ENCODE measurements at places on chromosomes 2 and 18. TPM values are rescaled to one million over a fixed set of nuclear protein-coding genes. Genes with fewer than 3 reads are reported as not detected.
A peak's percentile ranks its signal among the peaks of the same experiment; 100 is the strongest.

Gene RPRM
- 2.8 TPM for total RNA-seq

GRCh38 chr2:38653715-38654527 is 12.0 kb upstream of the GALM start:
- H3K4me3 ChIP-seq = no peak overlapping the region
- no peak overlapping the region for H3K27ac ChIP-seq
- H3K4me1 ChIP-seq = peaks cover 19% of the 10 kb centered on the region
- no peaks in the 10 kb centered on the region for H3K27me3 ChIP-seq
- H3K36me3 ChIP-seq = no peaks in the 10 kb centered on the region
- no peak for DNase-seq

Gene TMEM247
- total RNA-seq = not detected

Gene STAT4
- 27.3 TPM for total RNA-seq

GRCh38 chr2:8380566-8380965 is 301.3 kb upstream of the ID2 start:
- no peaks in the 10 kb centered on the region for H3K27me3 ChIP-seq
- no peak for DNase-seq
- H3K4me1 ChIP-seq = no peaks in the 10 kb centered on the region
- H3K36me3 ChIP-seq = no peaks in the 10 kb centered on the region
- no peak overlapping the region for H3K27ac ChIP-seq
- H3K4me3 ChIP-seq = no peak overlapping the region

DNA sequence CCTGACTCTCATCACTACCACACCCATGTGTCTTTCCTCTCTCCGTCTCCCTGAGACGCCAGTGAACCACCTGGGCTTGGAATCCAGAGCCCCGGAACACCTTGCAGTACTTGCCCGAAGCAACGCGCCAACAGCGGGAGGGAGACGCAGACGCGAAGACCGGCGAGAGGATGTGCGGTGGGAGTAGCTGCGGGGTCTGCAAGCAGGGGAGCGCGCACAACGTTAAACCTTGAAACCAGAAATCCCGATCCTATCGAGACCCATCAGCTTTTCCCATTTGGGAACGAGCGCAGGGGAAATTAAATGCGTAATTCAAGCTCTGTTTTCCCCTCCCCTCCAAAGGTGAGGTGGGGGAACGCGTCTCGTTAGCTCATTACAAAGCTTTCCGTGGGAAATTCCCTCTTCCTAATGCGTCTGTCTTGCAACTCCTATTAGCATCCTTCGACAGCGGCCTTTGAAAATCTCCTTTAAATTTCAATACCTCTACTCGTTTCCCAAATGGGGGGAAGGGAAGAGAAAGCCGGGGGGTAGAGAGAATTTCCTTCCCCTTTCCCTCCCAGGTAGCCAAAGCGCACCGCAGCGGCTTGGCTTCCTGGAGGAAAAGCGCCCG is 421 bp upstream of the CNTNAP5 start:
- DNase-seq = no peak
- no peaks in the 10 kb centered on the region for H3K36me3 ChIP-seq
- peaks cover 20% of the 10 kb centered on the region for H3K27me3 ChIP-seq
- H3K4me1 ChIP-seq = no peaks in the 10 kb centered on the region
- no peak overlapping the region for H3K4me3 ChIP-seq
- H3K27ac ChIP-seq = no peak overlapping the region

GRCh38 chr2:205787761-205788160 is 105.5 kb downstream of the NRP2 start:
- no peaks in the 10 kb centered on the region for H3K4me1 ChIP-seq
- H3K27me3 ChIP-seq = no peaks in the 10 kb centered on the region
- no peak for DNase-seq
- H3K27ac ChIP-seq = no peak overlapping the region
- H3K36me3 ChIP-seq = no peaks in the 10 kb centered on the region
- H3K4me3 ChIP-seq = no peak overlapping the region

DNA sequence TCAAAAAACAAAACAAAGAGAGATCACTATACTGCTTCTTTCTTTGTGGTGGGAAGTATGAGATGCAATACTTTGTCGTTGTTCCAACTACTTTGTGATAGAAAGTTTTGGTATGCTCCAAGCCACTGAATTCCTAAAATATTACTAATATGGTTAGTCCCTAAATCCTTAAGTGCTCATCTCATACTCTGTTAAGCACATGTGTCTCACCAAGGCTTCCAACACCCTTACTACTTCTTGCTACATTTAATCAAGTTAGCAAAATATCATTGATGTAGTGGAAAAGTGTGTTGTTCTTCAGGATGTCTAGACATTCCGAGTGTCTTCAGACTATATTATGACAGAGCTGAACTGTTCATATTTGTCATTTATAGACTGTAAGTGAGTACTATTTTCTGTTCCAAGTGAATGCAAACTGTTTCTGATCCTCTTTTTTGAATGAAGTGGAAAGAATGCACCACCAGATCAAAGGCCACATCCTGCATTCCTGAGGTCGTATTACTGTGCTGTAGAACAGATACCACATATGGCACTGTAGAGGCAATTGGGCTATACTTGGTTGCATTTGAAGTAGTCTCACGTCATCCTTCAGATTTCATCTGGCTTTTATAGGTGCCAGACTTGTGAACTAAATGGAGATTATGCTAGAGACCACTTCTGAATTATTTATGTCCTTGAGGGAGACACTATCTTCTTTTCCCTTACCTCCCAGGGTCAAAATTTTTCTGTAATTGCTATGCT is 298.4 kb upstream of the ZNF521 start:
- no peak overlapping the region for H3K4me3 ChIP-seq
- no peak overlapping the region for H3K27ac ChIP-seq
- H3K36me3 ChIP-seq = no peaks in the 10 kb centered on the region
- H3K4me1 ChIP-seq = no peaks in the 10 kb centered on the region
- no peaks in the 10 kb centered on the region for H3K27me3 ChIP-seq

DNA sequence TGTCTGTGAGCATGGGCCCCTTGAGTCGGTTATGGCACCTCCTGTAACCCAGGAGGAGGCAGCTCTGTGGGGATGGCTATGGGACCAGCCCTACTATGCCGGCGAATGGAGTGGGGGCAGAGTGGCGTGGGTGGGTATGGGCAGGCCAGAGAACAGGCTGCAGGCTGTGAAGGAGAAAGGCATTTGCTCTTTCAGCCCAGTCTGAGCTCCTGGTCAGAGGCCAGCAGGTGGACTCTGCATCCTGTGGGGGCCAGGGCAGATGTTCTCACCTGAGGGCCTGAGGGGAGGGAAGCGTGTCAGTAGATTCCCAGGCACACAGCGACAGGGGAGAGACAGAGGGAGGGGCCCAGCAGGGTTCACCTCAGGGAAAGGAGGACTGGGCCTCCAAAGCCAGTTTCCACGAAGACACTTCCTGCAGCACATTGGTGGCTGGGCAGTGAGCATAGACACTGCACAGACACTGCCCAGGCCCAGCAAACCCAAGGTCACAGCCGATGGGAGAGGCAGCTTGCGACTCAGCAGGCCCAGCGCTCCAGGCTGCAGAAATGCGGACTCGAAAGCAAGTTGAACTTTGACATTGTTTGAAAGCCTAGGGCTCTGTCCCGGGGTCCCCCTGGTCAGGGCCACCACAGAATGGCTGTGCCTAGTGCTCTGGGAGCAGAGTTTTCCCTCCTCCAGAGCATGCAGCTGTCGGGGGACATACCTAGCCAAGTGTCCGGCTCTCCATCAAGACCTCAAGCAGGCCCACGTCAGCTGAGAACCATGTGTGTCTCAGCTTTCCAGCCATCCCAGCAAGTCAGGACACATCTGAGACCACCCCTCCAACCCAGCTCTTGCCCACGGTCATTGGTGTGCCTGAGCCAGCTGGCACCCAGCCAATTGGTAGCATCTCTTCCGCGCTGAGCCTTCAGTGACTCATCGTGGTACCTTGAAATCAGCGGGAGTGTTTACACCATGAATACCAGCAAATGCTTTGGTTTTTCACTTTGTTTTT is 53.8 kb downstream of the TGOLN2 start:
- peaks cover 55% of the 10 kb centered on the region for H3K4me1 ChIP-seq
- H3K36me3 ChIP-seq = no peaks in the 10 kb centered on the region
- H3K27ac ChIP-seq = no peak overlapping the region
- DNase-seq = no peak

DNA sequence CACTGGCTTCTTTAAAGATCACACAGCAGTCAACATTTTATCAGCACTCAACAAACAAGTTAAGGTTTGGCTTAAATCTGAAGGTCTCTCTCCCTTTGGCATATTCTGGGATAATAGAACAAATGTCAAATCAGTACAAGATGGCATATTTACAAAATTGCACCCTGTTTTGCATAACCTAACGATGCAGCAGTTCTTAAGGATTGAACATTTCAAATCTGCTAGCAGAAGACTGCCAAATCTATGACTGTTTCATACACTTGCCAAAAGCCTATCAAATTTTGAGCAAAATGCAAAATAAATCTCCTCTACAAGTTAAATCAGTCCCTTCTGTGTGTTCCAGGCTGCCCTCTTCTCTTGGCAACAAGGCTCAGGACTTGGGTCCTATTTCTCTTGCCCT is 73.6 kb downstream of the DPP4 start:
- H3K27ac ChIP-seq = no peak overlapping the region
- H3K4me1 ChIP-seq = no peaks in the 10 kb centered on the region
- no peak for DNase-seq
- H3K27me3 ChIP-seq = no peaks in the 10 kb centered on the region
- H3K36me3 ChIP-seq = no peaks in the 10 kb centered on the region

DNA sequence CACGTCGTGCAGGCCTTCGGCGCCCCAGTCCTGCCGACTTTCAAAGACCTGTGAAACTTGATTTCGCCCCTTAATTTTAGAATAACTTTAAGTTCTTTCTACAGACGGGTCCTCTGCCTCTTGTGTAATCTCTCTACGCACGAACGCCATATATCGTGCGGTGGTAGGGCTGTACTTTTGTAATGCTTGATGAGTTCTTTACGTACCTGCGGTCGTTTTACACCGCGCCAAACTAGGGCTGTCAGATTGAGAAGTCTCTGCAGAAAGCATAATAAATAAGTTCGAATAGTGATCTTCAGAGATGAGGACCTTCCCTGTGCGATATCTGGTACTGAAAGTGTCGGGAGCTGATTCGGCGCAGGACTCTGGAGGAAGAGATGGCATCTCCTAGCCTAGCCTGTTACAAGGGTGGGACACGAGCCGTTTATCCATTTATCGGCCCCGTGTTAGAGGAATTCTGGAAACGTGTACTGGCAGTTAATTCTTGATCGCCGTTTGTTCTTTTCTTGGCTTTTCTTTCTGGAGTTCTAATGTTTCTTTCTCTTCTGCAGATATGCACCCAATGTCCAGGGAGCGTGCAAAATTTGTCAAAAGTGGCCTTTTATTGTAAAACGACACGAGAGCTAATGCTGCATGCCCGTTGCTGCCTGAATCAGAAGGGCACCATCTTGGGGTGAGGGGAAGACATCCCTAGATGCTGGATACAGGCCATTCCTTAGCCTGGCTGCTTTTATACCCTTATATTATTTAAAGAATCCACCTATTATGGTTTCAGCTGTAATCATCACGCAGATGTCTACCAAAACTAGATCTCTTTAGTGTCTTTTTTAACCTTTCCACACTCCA is 781 bp upstream of the SLC5A6 start:
- no peaks in the 10 kb centered on the region for H3K27me3 ChIP-seq
- no peaks in the 10 kb centered on the region for H3K36me3 ChIP-seq
- H3K4me3 ChIP-seq = peak overlapping the region; percentile 79
- H3K4me1 ChIP-seq = peaks cover 27% of the 10 kb centered on the region
- no peak for DNase-seq

DNA sequence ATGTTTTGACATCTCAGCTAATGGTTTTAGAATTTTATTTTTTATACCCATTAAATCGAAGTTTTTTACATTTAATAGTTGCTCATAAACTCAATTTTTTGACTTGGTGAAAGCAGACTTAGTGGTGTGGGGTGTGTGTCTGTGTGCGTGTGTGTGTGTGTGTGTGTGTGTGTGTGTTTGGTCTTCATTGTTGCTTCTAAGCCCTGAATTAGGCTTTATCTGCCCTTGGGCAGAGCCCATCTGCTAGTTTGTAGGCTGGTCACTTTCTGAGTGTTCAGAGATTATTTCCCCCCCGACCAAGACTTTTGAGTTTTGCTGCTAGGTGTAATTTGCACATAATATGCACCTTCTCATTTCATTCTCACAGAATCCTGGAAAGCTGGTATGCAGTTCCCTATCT is 14.3 kb downstream of the PAX3 start:
- H3K27me3 ChIP-seq = peaks cover 27% of the 10 kb centered on the region
- no peak overlapping the region for H3K4me3 ChIP-seq
- no peak for DNase-seq
- H3K36me3 ChIP-seq = no peaks in the 10 kb centered on the region

Gene UPP2
- total RNA-seq = not detected

- H3K4me3 ChIP-seq = no peak overlapping the region
- no peak overlapping the region for H3K27ac ChIP-seq
- H3K4me1 ChIP-seq = no peaks in the 10 kb centered on the region
- H3K27me3 ChIP-seq = no peaks in the 10 kb centered on the region
These were observed 197.5 kb downstream of the PDE1A start for GRCh38 chr2:182229297-182229696.

- H3K4me3 ChIP-seq = no peak overlapping the region
- no peaks in the 10 kb centered on the region for H3K36me3 ChIP-seq
- no peaks in the 10 kb centered on the region for H3K27me3 ChIP-seq
- H3K4me1 ChIP-seq = peaks cover 9% of the 10 kb centered on the region
These were observed 103.6 kb downstream of the DOCK10 start for GRCh38 chr2:224938651-224939182.

- peak; percentile 57 for DNase-seq
- H3K36me3 ChIP-seq = no peaks in the 10 kb centered on the region
- H3K4me1 ChIP-seq = peaks cover 27% of the 10 kb centered on the region
- no peaks in the 10 kb centered on the region for H3K27me3 ChIP-seq
- peak overlapping the region; percentile 77 for H3K27ac ChIP-seq
- peak overlapping the region; percentile 79 for H3K4me3 ChIP-seq
These were observed 657 bp upstream of the BIN1 start for GRCh38 chr2:127107622-127107999.

- no peaks in the 10 kb centered on the region for H3K36me3 ChIP-seq
- peak; percentile 70 for DNase-seq
- H3K4me1 ChIP-seq = no peaks in the 10 kb centered on the region
- peak overlapping the region; percentile 99 for H3K27ac ChIP-seq
- H3K4me3 ChIP-seq = peak overlapping the region; percentile 86
These were observed 1.0 kb downstream of the ZCCHC2 start for GRCh38 chr18:62523631-62524439.

DNA sequence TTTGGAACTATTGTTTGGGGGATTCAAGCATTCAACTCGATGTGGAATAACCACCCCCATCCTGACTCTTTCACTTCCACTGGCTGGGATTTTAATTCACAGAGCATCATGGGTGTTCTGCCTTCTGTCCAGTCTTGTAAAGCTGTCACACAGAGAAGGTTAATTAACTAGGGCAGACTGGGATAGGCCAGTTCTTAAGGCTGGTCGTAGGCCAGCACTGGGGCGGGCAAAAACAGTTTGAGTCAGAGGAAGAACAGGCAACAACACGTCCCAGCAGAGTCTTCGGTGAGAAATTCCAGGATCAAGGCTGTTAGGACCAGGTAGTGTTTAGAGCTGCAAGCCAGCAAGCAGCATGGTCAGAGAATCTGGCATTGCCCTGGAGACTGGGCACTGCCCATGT is 4.0 kb upstream of the RNF152 start:
- no peak overlapping the region for H3K4me3 ChIP-seq
